ENCODE measurements at places on chromosomes 3 and 15. TPM values are rescaled to one million over a fixed set of nuclear protein-coding genes. Genes with fewer than 3 reads are reported as not detected.
A peak's percentile ranks its signal among the peaks of the same experiment; 100 is the strongest.

EFCAB12 gene
- polyA plus RNA-seq, result 6.2 TPM

PGBD4 gene
- 1.9 TPM for polyA plus RNA-seq

BCL2A1 gene
- polyA plus RNA-seq, result 0.53 TPM

DNA sequence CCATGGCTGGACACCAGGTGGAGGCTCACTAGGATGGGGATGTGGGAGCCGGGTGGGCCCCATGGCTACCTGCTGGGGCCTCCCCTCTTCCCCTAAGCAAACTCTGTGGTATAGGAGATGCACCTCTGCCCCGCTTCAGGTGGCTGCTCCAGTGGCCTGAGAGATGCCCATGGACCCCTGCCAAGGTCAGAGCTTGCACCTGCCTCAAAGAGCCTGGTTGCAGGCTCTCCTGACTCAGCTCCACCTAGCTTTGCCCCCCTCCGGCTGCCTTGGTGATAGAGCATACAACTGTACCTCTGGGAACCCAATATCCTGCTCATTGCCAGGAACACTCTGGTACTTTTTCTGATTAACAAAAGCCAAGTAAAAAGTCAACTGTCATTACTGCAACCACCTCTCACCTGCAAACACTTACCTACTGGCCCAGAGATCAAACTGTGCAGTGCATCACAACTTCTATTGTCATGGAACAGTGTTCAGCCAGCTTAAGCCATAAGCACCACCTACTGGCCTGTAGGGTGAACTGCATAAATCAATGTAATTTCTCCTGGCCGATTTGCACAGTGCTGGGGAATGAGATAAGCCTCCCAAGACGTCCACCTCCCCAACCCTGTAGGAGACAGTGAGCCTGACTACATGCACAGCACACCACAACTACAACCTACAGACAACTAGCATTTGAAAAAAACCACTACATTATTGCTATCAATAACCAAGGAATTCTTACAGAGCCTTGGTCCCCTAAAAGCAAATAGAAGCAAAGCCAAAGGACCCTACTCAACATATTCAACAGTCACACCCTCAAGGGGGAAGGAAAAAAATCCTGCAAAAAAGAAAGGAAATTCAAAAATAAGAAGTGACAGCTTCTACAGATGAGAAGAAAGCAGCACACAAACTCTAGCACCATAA is 352.4 kb upstream of the ARHGEF26 start:
- peak; percentile 20 for DNase-seq

GRCh38 chr3:156334841-156335545 is 214.6 kb downstream of the KCNAB1 start:
- DNase-seq, result no peak

- no peak for DNase-seq
Measured at GRCh38 chr3:167762296-167762695, 26.8 kb downstream of the SERPINI1 start.

Data from right lung (tissue), 10 donors.